Astrocyte (in vitro differentiated cells and primary cell): ENCODE measurements at places on chromosomes 6 and 20. TPM values are rescaled to one million over a fixed set of nuclear protein-coding genes. Genes with fewer than 3 reads are reported as not detected.
A peak's percentile ranks its signal among the peaks of the same experiment; 100 is the strongest.

DNA sequence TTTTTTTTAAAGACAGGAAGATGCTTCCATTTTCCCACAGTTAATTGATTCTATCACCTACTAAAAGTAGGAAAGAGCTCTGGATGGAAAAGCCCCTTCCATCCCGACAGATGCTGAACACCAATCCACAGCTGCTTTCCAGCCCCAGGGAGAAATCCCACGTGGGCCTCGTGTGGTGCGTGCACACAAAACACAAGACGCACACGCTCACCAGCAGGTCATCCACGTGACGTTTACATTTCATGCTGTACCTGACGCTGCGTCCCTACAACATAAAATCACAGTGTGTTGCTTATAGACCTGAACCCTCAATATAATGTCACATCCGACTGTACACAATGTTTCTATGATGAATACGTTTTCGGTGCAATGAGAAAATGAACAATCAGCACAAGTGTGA lies 50.2 kb upstream of the DACT2 start:
- no peak for DNase-seq

Gene FGD2
- total RNA-seq, result not detected in 2 replicates

Gene PKIB
- total RNA-seq, result 64.1 and 74.6 TPM in 2 replicates

- no peak for DNase-seq
Observed at GRCh38 chr20:434661-435419, 26.7 kb downstream of the RBCK1 start.

Gene TNFRSF21
- 214 and 244 TPM in 2 replicates for total RNA-seq

DNA sequence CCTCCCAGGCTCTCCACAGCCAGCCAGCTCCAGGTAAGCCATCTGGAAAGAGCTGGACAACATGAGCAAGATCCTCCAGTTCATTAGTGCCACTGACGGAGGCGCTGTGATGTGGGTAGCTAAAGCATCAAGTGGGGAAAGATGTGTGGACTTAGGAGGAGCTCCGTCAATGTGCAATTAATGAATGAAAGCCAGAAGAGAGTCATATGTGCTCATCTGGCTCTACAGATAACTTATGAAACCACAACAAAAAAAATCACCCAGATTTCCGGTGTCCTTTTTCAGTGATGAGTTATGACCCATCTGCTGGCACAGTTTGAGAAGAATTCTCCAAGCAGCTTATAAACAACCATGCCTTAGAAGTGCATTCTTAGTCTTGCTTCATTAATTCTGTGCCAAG lies 311.7 kb upstream of the PLCB4 start:
- peak; percentile 80 for DNase-seq

GRCh38 chr20:25258828-25259227 lies 10.9 kb downstream of the PYGB start:
- DNase-seq, result no peak

- DNase-seq, result no peak
Observed at GRCh38 chr20:35192118-35192872, 20.4 kb downstream of the PROCR start.

DNA sequence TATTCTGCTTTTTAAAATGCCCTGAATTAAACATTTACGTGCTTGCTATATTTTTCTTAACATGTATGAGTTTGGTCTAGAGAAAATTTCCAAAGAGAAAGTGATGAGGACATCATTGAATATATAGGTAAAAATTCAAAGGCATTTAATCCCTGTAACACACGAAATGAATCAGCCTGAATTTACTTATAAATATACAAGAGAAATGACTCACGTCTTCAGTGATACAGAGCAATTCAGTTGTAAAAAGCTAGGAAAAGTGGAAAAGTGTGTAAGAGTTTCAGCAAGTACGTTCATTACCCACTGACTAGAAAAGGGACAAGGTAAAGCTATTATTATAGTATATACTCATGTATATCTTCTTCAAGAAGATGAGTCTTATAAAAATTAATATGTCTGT lies 124.8 kb downstream of the HIVEP1 start:
- peak; percentile 44 for DNase-seq

GRCh38 chr6:166354965-166355364 lies 12.6 kb upstream of the SFT2D1 start:
- DNase-seq, result no peak

- DNase-seq, result peak; percentile 23
Observed at GRCh38 chr6:119350952-119351372, 1.4 kb upstream of the MAN1A1 start.

DNA sequence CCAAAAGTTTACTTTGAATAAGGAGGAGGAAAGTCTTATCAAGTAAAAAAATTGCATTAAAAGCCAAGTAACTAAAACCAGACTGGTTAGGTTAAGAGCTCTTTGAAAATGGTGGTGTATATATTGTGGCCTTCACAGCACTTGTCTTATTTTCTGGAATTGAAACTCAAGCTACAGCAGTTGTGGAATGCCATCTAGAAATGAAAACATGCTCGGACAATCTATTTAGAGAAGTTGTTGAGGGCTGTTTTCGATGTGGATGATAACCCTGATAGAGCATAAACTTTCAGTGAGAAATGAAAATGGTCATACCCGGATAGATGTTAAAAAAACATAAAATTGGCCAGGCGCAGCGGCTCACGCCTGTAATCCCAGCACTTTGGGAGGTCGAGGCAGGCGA lies 47.0 kb downstream of the ARID1B start:
- no peak for DNase-seq

DNA sequence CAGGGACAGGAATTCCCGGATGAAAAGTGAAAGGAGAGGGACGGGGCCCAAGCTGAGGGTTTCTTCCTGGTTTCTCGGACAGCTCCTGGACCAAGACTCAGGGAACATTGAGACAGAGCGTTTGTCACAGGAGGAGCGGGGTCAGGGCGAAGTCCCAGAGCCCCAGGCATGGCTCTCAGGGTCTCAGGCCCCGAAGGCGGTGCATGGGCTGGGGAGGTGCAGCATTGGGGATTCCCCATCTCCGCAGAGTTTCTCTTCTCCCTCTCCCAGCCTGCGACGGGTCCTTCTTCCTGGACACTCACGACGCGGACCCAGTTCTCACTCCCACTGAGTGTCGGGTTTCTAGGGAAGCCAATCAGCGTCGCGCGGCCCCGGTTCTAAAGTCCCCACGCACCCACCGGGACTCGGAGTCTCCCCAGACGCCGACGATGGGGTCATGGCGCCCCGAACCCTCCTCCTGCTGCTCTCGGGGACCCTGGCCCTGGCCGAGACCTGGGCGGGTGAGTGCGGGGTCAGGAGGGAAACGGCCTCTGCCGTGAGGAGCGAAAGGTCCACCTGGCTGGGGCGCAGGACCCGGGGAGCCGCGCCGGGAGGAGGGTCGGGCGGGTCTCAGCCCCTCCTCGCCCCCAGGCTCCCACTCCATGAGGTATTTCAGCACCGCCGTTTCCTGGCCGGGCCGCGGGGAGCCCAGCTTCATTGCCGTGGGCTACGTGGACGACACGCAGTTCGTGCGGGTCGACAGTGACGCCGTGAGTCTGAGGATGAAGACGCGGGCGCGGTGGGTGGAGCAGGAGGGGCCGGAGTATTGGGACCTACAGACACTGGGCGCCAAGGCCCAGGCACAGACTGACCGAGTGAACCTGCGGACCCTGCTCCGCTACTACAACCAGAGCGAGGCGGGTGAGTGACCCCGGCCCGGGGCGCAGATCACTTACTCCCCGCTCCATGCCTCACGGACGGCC lies 54.6 kb upstream of the POLR1H start:
- DNase-seq, result no peak

DNA sequence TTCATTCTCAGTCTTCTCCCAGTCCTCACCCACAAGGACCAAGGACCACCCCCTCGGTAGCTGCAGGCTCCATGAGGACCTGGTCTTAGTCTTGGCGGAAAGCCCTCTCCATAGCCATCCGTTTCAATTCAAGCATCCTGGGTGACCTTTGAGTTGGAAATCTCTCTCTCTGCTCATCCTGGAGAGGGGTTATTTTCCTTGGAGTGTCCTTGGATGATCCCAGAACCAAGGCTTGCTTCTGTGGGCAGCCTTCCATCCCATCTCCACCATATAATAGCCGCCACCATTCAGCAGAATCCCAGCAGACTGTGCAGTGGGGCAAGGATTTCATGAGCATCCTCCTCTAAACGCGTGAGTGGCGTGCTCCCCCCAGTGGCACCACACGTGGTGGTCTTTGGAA lies at the start of gene BPIFA2:
Gene BPIFA2, plus strand, starts transcription at position 301 of the 400 bp plus-strand sequence. CDS start 987 bp downstream, outside the sequence.
- no peak for DNase-seq

- no peak for DNase-seq
Observed at GRCh38 chr6:12842114-12842513, 125.5 kb downstream of the PHACTR1 start.

DNA sequence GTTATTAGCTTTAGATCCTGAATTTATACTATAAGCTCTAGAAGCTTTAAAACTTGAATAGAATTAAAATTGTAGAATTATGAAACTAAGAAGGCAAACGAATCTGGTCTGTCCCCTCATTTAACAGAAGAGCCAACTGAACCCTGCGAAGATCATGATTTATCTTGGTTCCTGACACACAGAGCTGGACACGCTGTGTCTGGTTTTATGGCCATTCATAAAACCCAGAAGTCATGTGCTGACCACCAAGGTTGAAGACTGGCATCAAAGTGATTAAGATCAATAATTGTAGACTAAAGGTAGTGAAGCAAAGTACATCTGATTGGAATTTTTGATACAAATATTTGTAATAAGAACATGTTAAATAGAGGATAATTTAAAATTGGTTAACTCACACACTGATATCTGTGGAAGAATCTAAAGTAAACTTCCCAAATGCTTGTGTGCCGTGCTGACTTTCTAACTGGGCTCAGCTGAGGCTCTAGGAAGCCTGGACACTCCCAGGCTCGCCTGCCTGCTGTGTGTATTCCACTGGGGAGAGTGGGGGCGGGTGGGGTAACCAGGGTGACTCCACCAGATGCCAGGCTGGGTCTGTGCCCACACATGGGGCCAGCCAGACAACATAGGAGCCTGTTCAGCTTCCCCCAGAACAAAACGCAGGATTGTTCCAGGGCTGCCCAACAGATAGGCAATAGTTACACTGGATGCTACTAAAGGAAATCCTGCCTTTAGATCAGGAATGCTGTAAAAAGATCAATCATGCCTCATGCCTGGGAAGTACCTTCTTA lies 42.1 kb upstream of the SLC22A3 start:
- no peak for DNase-seq
